GM23338 (cell line): ENCODE measurements at places on chromosomes 6 and 20. TPM values are rescaled to one million over a fixed set of nuclear protein-coding genes. Genes with fewer than 3 reads are reported as not detected.

GRCh38 chr20:60851826-60852704, 400.0 kb upstream of the CDH4 start:
- DNase-seq: peak; percentile 68

SLC17A3 gene
- 0.27 TPM in 1 of 2 replicates, not detected in the other for total RNA-seq

DNA sequence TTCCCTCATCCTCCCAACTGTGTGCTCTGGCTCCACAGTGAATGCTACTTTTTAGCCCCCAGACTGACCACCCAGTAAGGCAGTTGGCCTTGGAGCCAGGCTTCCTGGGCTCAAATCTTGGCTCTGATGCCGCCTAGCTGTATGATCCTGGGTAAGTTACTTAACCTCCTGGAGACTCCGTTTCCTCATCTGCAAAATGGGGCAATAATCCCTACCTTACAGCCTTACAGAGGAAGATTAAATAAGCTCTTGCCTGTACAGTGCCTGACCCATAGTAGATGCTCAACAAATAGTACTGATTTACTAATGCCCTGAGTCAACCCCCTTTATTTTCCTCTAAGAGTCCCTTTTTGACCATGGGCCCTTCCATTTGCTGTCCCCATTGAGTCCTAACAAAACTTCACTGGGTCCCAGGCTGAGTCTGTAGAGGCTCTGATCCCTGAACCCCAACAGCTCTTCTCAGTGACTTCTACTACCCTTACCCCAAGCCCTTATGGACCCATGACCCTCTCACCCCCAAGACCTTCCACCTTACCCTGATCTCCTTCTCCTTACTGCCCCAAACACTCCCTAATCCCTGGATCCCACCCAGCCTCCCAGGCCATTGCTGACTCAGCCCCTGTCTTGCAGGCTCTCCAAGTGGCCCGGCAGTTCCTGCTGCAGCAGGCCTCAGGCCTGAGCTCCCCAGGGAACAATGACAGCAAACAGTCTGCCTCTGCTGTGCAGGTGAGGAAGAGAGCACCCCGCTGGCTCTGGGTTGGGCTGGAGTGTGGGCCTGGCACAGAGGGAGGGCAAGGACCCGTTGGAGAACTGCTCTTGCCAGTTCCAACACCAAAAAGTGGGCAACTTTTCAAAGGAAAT, 31.4 kb downstream of the FOXP4 start:
- DNase-seq: no peak

GRCh38 chr6:164247106-164247505, 832.6 kb downstream of the QKI start:
- no peak for DNase-seq

DNA sequence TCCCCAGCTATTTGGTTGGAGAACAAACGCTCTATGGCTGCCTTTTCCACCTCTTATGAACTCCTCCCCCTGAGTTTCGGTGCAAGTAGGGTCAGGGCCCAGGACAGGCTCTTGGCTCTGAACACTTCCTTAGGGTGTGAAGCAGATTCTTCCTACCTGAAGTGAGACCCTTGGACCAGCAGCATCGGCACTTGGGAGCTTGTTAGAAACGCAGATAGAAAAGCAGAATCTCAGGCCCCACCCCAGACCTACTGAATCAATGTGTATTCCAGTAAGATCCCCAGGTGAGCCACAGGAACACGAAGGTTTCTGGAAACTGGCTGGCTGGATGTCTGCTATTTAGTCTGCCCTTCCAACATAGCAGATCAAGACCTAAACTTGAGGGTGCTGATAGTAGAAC, 3.2 kb downstream of the FAM50B start:
- no peak for DNase-seq

DNA sequence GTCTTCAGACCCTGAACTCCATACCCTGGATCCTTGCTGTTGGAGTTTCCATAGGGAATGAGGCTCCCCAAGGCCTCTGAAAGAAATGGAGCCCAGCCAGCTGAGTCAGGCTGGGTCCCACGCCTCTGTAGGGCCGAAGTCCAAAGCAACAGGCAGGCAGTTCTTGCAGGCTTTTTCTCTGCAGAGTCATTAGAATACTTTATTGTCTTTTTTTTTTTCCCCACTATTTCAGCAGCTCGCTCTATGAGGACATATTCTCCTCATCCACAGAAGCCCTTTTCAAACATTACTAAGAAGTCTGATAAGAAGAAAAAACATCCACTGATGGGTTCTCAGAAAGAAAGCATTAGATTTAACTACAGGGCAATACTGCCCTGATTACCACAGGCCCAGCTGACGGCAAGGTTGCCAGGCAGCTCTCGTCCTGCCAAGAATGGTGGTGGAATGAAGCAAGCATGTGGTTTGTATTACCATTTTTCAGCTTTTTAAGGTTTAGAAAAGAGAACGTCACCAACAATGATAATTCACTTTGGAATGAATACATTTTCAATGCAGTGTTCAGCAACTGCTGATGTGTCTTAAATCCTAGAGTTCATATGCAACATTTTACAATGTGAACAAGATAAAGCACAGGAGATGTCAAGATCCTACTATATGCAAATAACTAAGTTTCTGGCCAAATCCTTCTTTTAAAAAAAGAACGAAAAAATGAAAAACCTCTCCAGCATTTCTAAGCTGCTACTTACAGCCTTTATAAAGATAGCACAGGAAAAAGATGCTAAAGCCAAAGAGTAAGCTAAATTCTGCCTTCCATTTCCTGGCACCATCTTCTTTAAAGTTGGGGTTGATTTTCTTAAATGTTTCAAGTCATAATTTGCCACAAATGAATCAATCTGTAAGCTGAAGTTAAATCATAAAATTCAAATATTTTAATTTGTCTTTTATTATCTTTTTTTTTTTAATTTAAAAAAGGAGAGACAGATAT, 223.6 kb upstream of the CITED2 start:
- DNase-seq: no peak

DNA sequence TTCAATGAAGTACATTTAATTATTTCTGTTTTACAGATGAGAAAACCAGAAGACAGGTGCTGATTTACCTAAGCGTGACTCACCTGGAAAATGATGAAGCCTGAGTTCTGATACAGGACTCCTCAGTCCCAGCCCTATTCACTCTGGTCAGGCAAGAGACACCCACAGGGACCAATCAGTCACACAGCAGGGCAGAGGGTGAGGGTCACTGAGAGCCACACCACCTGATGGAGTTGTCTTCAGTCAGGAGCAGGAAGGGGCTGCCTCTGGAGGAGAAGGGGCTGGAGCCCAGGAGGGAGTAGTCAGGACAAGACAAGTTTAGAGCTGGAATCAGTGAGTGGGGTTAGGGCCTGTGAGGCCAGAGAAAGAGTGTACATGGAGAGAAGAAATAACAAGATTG, 251.2 kb upstream of the MOCS1 start:
- DNase-seq: no peak

- no peak for DNase-seq
Observed at GRCh38 chr6:5515200-5515599, 253.9 kb downstream of the FARS2 start.

GRCh38 chr20:1105599-1106194, 12.7 kb upstream of the PSMF1 start:
- DNase-seq: no peak

DNA sequence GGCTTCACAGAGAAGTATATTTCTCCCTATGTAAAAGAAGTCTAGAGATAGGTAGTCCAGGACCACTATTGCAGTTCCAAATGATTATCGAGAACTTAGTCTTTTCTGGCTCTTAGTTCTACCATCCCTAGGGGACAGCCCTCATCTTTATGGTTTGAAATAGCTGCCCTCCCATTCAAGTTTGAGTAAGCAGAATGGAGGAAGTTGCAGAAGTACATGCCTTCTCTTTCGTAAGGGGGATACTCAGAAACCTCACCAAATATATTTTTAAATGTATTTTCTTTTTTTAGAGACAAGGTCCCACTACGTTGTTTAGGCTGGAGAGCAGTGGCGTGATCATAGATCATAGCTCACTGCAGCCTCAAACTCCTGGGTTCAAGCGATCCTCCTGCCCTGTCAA, 236.8 kb upstream of the RREB1 start:
- DNase-seq: no peak

- no peak for DNase-seq
Observed at GRCh38 chr6:64590965-64591675, 955.5 kb downstream of the PHF3 start.

DNA sequence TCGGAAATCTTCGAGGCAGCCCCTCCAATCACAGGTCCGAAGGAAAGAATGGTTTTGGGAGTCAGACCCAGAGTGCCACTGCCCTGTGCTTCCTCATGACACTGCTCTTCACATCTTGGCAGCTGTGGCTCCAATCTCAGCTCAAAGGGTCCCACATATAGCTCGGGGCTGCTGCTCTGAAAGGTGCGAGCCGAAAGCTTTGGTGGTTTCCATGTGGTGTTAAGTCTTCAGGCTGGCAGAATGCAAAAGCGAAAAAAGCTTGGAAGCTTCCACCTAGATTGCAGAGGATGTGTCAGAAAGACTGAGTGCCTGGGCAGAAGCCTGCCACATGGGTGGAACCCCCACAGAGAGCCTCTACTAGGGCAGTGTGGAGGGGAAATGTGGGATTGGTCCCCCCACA, 314.3 kb upstream of the CHD6 start:
- DNase-seq: no peak
